Retina (tissue), 1 donor: ENCODE measurements at places on chromosomes 16 and 17.

DNA sequence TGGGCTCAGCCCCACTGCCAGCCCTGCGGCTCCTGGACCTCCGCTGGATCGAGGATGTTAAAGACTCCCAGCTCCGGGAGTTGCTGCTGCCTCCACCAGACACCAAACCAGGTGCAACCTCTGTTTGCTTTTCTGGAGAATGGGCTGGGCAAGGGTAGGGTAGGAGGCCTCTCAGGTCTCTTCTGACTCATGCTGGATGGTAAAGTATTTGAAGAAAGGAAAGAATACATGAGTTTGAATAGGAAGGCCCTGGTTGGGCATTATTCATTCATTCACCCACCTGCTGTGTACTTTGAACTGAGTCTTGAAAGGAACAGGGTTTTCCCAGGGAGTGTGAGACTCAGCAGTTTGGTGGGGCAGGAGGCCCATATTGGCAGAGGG lies 6.5 kb upstream of the ORAI3 start:
- DNase-seq: no peak

DNA sequence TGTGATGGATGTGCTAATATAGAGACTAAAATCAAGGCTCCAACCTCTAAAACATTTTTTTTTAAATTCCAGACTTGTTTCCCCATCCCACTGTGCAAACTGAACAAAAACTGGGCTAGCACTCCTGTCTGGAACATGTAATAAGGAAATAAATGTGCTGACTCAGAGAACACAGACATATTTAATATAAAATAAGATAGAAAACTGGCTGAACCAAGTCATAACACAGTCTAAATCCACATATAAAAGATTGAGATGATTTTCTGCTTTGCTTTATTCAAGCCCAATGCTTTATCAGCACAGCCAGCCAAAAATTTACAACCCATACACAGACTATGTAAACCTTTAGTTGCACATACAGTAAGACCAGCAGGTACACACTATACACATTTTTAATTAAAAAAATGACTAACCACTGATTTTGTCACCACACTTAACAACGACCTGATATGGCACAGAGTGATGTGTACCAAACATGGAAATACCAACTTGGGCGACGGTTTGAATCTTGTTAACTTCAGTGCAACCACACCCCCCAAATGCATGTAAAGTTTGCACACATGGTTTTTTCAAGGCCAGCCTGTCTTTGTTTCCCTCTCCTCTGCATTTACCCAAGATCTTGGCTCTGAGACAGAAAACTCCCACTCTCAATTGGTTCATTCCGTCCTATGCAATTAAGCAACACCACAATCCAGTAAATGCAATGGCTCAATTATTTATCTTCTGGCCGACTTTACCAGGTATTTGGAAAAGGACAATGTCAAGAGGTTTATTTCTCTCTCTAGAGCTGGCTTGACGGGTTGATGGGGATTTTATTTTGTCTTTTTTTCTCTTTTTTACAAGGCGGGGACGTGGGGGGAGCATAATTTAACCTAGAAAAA lies 1.2 kb downstream of the STAT3 start:
- no peak for DNase-seq

DNA sequence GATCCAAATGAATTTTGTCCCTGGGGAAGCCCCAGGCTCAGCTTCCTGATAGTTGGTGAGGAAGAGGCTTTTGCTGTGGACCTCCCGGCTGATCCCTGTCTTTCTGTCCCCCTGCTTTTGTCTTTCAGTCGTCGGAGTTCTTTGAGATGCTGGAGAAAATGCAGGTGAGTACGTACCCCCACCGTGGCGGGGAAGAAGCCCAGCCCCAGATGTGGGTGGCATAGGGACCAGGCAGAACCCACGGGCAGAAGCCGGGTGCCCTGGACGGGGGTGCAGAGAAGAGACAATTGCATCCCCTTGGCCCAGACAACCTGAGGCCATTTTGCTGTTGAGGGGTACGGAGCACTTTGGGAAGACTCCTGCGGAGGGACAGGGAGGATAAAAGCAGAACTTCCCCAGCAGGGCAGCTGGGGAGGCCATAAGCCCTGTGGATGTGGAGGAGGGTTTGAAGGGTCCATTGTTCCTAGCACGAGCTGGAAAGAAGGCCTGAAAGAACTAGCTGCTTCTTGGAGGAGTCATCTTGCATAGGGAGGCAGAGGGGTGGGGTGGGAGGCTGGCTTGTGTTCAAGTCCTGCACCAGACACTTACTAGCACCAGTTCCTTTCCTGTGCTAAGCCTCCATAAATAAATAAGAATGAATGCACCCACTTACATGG lies 105.6 kb downstream of the OR1D5 start:
- DNase-seq: no peak

GRCh38 chr16:55277536-55277935 lies 46.5 kb upstream of the IRX6 start:
- no peak for DNase-seq

- DNase-seq: no peak
Observed at GRCh38 chr17:45096141-45096540, 35.0 kb downstream of the NMT1 start.

GRCh38 chr17:82528484-82529265 lies 9.1 kb downstream of the FOXK2 start:
- DNase-seq: peak; percentile 62

DNA sequence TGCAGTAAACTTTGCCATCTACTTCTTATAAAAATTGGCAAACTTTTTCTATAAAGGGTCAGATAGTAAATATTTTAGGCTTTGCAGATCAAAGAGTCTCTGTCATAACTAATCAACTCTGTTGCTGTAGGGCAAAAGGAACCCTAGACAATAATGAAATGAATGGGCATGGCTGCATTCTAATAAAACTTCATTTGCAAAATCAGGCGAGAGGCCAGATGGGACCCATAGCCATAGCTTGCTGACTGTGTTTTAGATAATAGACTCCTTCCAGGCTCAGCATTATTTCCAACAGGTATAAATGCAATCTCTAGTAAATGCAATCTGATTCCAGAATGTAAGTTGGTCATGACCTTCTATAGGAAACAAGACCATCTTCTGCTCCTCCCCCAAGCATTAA lies 490.7 kb downstream of the TOX3 start:
- no peak for DNase-seq

- DNase-seq: no peak
Observed at GRCh38 chr17:10993126-10993525, 155.2 kb upstream of the PIRT start.

GRCh38 chr16:87321336-87322107 lies 4.3 kb upstream of the C16orf95 start:
- no peak for DNase-seq

- DNase-seq: no peak
Observed at GRCh38 chr17:39625198-39625785, 1.5 kb upstream of the PPP1R1B start.

DNA sequence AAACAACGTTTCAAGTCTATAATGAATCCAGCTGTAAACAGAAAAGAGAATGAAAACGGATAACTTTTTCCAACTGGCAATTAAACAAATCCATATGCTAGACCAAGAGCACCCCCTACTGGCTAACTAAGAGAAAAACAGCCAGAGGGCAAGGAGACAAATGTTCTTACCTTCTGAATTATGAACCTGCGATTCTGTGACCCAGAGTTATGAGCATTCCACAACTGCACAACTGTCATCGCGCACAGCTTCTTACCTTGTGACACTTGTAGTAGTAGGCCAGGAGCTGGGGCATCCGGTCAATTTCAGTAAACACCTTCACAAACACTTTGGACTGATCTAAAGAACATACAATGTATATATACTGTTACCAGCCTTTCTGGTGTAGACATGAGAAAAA lies 18.6 kb downstream of the COG7 start:
- peak; percentile 60 for DNase-seq

DNA sequence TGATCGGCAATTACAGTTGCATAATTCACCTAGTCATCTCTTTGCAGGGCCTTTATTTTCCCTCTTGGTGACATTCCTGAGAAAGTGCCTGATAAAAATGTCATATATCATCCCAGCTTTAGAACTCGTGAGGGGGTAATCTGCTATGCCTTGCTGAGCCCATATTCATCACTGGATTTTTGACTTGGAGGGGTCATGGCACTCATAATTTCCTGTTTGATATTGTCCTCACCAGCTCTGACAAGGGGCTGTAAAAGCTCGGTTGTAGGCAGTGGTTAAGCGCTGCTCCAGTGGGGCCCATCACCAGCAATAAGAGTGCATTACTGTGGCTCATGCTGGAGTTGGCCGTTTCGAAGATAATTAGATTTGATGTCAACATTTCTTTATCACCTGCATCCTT lies 227.3 kb downstream of the IRX3 start:
- peak; percentile 44 for DNase-seq

DNA sequence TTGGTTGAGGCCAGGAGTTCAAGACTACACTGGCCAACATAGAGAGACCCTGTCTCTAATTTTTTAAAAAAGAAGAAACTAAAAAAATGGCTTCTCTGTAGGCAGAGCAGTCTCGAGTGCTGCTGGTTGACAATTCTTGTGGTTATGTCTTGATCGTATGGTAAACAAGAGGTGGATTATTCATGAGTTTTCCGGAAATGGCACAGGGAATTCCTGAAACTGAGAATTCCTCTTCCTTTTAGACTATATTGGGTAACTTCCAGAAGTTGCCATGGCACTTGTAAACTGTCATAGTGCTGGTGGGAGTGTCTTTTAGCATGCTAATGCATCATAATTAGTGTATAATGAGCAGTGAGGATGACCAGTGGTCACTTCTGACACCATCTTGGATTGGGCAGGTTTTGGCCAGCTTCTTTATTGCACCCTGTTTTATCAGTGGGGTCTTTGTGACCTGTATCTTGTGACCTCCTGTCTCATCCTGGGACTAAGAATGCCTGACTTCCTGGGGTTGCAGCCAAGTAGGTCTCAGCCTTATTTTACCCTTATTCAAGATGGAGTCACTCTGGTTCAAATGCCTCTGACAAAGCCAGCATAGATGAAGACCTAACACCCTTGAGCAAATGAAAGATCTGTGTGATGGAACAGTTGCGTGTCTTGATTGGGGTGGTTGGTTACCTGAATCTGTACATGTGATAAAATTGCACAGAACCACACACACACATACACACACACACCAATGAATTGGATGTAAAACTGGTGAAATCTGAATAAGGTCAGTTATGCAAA lies 30.2 kb downstream of the BMERB1 start:
- DNase-seq: no peak

DNA sequence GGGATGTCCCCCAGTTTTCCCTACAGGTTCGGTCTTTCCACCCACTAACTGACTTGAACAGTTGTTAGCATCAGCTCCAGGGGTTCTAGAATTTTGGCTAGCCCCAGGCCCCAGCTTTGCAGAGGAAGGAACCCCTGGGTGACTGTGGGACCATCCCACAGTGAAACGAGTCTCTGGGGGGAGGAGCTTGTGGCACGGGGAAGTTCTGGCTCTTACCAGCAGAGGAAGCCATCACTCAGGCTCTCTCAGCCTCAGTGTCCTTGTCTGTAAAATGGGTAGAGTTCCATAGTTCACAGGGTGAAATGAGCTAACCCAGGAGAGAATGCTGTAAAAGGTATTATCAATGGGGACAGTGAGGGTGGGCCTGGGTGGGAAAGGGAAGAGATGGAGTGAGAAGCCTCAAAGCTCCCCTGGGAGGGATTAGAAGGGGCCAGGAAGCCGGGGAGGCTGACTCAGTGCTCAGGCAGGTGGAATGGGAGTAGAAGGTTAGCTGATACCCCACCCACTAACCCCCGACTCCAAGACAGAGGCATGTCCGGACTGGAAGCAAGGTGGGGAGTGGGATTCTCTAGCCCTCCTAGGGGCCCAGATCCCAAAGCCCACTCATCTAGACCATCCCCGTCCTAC lies 30.9 kb upstream of the CDC42EP4 start:
- no peak for DNase-seq

DNA sequence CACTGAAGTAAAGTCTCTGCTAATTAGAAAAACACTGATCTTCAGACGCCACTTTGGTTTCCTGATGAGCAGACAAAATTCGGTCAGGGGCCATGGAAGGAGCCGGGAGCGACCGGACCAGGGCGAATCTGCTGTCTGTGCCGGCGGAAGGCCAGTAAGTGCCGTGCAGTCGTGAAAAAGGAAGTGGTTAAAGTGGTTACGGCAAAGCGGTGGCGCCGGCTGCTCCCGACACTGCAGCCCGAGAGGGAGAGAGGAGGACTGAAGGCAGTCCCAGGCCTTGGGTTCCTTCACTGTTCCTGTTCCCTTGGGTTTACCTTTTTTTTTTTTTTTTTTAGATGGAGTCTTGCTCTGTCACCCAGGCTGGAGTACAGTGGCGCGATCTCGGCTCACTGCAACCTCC lies 17.3 kb upstream of the HEXD start:
- DNase-seq: no peak

- DNase-seq: no peak
Observed at GRCh38 chr17:4852567-4853207, 19.5 kb downstream of the MINK1 start.

DNA sequence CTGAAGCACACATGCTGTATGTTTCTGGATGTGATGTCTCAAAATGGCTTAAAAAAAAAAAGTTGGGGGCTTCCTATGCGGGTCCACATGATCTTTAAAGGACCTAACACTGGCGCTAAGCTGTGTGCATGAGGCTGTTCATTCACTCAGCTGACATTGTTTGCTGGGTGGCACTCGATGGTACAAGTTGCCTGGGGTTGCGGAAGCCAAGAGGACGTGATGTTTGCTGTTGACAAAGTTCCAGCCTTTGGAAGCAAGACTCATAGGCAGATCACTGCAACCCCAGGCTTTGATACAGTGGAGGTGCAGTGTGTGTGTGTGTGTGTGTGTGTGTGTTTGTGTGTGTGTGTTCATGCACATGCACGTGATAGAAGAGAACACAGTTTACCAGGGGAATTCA lies 29.5 kb upstream of the DNAI2 start:
- no peak for DNase-seq

GRCh38 chr16:30493941-30494488 lies 21.5 kb downstream of the ITGAL start:
- DNase-seq: no peak

- no peak for DNase-seq
Observed at GRCh38 chr16:49578435-49579024, 204.9 kb downstream of the C16orf78 start.

DNA sequence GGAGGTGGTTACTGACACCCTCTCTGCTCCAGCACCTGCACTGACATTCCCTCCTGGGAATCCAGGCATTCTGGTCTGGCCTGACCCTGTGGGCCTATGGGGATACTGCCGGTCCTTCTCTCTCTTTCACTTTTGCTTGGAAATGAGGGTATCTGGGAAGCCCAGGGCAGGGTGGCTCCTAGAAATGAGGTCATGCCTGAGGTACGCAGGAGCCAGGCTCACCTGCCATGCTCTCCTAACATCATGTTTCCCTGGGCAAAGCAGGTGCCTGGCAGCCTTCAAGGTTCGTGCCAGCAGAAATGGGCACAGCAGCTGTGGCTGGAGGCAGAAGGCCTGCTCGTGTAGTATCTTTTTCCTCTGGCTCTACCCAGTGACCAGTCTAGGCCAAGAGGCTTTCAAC lies 3.3 kb downstream of the ITGA3 start:
- no peak for DNase-seq

GRCh38 chr17:3924512-3925350 lies 8.5 kb upstream of the P2RX1 start:
- peak; percentile 60 for DNase-seq
